ENCODE measurements at places on chromosomes 1 and 21.
A peak's percentile ranks its signal among the peaks of the same experiment; 100 is the strongest.

DNA sequence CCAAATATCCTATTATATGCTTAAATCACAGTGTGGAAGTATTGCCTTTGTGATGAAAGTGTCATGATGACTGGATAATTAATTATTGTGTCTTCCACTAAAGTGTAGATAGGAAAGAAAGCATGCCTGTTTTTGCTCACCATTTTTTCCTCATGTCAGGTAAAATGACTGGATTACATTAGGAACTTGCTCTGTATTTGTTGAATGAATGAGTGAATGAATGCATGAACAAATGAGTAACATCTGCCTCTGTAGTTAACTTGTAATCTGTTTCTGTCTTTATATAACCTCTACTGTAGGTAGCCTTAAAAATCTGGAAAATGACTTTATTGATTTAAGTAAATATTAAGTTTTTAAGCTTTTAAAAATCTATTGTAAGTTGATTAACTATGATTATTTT lies 2.9 kb upstream of the PTPRC start:
- no peak for DNase-seq

DNA sequence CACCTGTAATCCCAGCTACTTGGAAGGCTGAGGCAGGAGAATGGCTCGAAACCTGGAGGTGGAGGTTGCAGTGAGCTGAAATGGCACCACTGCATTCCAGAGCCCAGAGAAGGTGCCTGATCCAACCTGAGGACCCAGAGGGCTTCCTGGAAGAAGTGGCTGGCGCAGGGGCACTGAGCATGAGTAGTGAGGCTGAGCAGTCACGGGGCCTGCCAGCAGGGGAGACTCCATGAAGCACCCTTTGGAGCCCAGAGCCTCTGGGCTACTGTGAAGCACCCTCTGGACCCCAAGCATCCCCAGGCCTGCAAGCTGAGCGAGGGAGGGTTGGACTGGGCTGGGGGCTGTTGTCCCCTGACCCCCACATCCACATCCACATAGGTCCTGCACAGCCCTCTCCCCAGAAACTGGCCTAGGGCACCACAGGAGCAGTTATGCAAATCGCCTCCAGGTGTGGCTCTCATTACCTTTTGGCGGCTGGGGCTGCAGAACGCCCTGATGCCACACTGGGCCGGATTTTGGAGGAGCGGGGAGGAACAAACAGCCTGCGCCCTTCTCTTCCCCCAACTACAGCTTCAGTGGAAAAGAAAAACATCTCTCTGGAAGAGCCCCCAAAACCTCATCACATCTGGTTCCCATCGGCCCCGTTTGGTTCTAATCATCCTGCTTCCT lies 78.2 kb upstream of the TARDBP start:
- DNase-seq, result no peak

DNA sequence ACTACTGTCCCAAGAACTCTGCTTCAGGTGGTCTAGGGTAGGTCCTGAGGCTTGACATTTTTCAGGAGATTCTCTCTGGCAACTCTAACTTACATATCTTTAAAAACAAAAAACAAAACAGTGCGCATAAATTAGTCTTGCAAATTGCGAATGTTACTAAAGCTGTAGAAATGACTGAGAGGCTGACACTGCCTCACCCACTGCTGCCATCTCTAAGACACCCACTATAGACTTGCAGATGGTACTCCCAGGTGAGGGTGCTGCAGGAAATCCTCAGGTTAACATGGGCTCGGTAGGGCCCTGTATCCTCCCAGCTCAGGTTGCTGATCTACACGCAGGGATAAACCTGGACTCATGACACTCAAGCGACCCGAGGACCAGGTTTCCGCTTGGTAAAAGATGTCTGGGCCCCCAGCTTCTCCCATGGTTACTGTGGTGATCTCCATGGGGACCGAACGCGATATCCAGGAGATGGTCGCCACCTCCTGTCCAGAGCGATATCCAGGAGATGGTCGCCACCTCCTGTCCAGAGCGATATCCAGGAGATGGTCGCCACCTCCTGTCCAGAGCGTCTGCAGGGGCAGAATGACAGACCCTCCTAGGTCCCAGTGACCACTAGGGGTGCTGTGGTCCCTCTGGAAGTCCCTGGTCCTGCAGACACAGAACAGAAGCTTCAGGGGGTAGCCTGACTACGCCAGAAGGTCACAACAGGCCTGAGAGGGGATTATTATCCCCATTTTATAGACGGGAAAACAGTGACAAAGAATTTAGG lies 16.2 kb upstream of the LY9 start:
- no peak for DNase-seq

DNA sequence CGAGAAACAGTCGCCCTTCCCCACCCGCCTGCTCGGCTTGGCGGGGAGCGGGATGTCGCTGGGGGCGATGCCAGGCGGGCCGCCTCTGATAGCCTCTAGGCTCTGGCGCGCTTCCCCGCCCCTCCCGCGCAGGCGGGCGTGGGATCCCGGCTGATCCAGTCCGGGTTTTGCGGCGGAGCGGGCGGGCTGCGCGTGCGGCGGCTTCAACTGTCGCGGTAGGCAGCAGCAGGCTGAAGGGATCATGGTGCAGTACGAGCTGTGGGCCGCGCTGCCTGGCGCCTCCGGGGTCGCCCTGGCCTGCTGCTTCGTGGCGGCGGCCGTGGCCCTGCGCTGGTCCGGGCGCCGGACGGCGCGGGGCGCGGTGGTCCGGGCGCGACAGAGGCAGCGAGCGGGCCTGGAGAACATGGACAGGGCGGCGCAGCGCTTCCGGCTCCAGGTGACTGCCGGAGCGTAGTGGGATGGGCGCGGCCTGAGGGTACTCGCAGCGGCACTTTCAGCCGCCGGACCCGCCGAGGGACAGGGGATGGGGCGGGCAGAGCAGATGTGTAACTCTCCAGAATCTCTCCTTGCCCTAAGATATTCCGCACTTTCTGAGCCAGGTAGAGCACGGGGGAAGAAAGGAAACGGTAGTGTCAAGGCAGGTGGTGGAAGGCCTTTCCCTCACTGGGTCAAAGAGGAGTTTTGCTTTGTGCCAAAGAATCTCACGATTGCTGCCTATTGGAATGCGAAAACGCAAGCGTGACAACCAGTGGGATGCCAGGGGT lies at the start of gene FAAH:
FAAH (plus strand) TSS at position 210 of the 764 bp plus-strand sequence; CDS start at position 242, 32 bp downstream.
- DNase-seq, result peak; percentile 59

- DNase-seq, result no peak
Observed at GRCh38 chr21:15355066-15355465, 290.3 kb upstream of the NRIP1 start.

DNA sequence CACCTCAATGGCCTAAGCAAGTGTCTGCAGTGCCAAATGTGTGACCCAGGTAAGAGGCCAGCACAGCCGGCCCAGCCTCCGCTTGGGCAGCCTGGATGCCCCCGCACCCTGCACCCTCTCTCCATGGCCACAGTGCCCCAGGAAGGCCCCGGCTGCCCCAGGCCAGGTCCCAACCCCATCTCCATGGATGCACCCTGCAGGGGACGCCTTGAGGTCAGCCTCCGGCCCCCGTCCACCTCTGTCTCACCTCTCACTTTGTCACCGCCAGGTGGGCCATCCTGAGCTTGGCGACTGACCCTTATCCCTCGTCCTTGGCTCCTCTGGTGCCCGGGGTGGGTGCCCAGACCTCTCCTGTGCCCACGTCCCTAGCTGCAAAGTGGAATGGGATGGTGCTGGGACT lies 2.2 kb downstream of the TNFRSF14 start:
- DNase-seq, result no peak

DNA sequence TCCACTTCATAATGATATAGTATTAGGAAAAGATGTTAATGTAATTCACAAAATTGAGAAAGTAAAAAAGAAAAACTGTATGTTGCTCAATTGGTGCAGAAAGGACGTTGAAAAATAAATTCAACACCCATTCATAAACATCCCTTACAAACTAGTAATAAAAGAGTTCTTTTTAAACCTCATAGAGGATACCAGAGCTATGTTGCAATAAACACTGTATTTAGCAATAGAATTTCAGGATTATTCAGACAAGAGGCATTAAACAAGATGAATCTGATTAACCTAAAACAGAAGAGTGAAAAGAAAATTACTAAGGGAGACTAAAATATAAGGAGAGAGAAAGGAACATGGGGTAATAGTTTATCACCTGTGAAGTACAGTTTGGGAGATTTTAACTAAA lies 154.8 kb downstream of the NTPCR start:
- no peak for DNase-seq

- no peak for DNase-seq
Observed at GRCh38 chr1:84842748-84843231, 50.2 kb downstream of the LPAR3 start.

- peak; percentile 26 for DNase-seq
Observed at GRCh38 chr1:165288350-165289120, 68.0 kb downstream of the LMX1A start.

- DNase-seq, result no peak
Observed at GRCh38 chr1:83882906-83883305, 116.0 kb downstream of the TTLL7 start.

DNA sequence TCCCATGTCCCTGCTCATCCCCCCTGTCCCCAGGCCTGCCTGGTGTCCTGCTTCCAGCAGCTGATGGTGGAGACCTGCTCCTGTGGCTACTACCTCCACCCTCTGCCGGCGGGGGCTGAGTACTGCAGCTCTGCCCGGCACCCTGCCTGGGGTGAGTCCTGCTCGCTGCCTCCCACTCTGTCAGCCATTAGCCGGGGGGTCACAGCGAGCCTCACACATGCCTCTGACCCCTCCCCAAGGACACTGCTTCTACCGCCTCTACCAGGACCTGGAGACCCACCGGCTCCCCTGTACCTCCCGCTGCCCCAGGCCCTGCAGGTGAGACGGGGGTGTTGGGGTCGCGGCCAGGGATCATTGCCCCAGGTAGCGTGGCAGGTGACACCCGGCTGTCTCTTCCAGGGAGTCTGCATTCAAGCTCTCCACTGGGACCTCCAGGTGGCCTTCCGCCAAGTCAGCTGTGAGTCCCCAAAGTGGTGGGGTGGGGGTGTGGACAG lies 10.0 kb downstream of the SCNN1D start:
- no peak for DNase-seq

- no peak for DNase-seq
Observed at GRCh38 chr1:58104960-58105359, 441.6 kb downstream of the OMA1 start.

GRCh38 chr1:212853658-212854057 lies 4.4 kb upstream of the FLVCR1 start:
- no peak for DNase-seq

GRCh38 chr21:33162436-33162951 lies 67.2 kb upstream of the IFNAR2 start:
- DNase-seq, result no peak

GRCh38 chr1:91784191-91784590 lies 101.8 kb downstream of the TGFBR3 start:
- DNase-seq, result no peak

DNA sequence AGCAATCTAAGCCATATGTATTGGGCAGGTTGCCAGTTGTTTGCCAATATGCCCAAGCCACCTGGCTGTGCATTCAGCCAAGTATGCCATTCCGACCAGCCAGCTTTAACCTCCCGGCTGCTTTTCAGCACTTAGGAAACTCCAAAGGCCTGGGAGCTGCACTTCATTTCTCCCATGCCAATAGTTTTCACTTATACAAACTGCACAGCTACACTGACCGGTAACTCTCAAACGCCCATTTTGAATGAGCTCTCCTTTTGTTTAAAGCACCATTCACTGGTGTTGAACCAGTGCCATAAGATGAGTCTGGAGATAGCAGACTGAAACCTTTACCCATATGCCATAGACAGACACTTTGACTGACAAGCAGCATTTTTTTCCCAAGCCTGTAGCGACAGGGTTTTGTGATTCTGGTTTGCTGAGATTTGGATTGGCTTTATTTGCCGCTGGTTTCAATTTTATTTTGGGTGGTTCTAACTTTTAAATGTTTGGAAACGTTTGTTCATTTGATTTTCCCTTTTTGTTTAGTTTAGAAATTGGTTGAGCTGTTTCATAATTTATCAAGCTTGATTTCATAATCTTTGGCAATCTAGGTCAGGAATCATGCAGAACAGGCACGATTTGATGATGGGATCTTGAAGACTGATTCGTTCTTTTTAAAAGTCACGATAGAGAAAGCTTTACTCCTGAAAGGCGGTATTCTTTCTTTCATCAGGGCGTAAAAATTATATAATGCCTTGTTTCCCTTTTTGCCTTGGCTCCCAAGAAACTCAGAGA lies 144.6 kb downstream of the NFIA start:
- no peak for DNase-seq

DNA sequence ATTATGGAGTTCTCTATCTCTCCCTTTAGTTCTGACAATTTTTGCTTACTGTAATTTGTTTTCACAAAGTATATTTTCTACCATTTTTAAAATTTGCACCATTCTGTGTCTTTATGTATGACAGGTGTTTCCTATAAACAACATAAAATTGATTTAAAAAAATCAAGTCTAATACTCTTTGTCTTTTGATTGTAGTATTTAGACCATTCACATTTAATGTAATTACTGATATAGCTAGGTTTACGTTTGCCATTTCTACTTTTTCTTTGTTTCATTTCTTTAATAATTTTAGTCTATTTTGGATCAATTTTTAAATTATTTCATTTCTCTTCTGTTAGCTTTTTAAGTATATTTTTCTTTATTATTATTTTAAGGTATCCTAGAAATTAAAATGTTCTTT lies 44.4 kb upstream of the LCE5A start:
- no peak for DNase-seq

DNA sequence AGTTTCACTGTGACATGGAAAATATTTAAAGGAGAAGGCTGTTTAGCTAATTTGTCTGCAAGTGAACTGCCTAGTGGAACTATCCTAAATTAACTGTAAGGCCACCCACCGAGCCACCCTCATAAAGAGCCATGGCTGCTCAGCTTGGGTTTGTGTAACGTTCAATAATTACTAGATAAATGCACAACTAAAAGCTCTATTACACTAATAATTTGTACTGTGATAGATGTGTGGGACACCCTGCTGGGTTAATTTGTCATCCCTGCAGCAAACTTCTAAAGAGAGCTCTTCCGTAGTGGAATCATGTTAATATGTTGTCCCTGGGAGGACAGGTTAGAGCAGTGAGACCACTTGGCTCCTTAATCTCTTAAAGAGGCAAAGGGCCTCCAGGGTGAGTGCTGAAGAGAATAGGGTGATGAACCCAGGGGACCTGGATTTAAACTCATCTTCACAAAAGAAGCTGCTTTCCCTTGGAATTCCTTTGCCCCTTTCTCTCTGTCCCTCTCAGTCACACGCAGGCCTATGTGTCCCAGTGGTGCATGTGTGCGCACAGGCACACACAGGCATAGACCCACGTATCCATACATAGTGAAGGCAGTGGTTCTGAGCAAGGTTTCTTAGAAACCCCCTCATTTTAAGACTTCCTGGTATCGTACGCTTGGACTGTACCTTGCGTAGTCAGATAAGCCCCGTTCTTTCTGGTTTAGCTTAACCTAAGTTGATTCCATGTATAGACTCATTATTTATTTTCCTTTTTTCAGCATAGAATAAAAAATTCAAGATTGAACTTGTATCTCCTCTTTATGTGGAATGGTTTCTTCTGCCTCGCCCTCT lies 310.3 kb downstream of the NFIA start:
- no peak for DNase-seq
